AG04449 (cell line): ENCODE measurements at places on chromosomes 13 and 19.

- no peak for DNase-seq
Measured at GRCh38 chr19:29428071-29428470, 97.7 kb upstream of the VSTM2B start.

GRCh38 chr19:18301718-18302111 lies 20.3 kb upstream of the JUND start:
- no peak for DNase-seq

DNA sequence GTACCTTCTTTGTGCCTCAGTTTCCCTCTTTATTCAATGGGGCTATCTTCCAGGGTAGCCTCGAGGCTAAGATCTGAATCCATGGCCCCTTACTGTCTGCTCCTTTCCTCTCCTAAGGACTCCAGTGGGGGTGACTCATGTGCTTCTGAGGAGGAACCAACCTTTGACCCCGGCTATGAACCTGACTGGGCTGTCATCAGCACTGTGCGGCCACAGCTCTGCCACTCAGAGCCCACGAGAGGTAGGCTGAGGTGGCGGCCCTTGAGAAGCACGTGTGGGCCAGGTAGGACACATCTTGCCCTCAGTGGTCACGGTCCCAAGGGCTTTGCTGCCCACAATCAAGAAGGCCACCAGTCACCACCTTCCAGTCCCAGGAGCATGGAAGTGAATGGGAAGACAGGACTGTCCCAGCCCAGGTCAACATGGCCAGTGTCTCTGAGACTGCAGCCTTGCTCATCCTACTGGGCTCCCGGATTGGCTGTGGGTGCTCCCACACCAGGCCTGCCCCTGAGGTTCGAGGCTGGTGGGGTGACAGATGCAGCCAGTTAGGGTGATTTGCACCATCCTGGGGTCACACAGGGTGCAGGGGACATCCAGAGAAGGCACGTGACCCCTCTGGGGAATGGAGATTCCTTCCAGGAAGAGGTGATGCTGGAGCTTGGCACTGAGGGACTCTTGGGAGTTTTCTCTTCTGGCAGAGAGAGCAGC lies 2.8 kb downstream of the TBC1D17 start:
- no peak for DNase-seq

DNA sequence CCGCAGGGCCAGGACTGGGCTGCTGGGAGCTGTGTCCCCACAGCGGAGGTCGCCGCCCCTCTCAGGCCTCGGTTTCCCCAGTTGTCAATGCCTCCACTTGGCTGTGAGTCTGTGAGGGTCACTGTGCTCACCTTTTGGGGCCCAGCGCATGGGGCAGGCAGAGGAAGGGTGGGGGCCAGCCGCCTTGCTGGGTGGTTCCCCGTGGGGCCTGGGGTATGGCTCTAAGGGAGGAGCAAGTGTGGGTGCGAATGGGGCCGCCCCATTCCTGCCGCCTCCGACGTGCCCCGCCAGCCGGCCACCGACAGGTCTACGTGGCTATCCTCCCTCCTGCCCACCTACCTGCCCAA lies 800 bp upstream of the FGF22 start:
- DNase-seq = no peak

- no peak for DNase-seq
Measured at GRCh38 chr13:78630511-78630910, 27.2 kb upstream of the POU4F1 start.

DNA sequence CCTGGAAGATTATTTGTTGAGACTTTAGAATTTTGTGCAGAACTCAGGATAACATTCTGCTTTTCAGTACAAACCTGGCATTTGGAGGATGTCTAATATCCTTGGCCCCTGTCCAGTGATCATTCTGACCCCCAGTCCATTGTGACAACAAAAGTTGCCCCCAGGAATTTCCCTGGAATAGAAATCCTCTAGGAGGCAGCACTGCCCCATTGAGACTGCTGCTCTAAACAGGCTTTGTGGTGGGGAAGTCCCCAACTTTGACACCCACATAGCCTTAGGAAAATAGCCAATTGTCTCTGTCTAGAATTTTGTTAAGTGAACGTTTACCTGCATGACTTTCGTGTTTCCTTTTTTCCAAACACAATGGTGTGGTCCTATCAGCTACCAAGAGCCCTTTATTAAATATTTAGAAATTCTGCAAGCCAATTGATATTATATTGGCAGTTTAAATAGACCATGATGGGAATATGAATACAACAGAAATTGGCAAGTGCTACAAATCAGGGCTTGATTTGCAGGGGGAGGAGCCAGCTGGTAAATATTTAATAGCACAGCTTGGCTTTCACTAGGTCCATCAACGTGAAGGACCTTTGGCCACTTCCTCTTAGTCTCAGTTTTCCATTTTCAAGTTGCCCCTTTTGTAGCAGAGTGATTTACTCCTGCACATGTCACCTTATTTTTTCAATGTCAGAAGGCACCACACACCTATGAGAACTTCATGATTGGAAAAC lies 451.7 kb downstream of the EFNB2 start:
- DNase-seq = no peak

- no peak for DNase-seq
Measured at GRCh38 chr19:35458731-35459391, 10.8 kb downstream of the FFAR2 start.

GRCh38 chr19:14550201-14550754 lies 20.9 kb downstream of the TECR start:
- no peak for DNase-seq

- no peak for DNase-seq
Measured at GRCh38 chr19:14686411-14686810, 3.4 kb upstream of the ZNF333 start.
